Stimulated activated CD8-positive, alpha-beta memory T cell treated with anti-CD3 and anti-CD28 coated beads, Interleukin-7, amount 100 ng/mL, for 24 hours (primary cell): ENCODE measurements at places on chromosomes 4 and X.

DNA sequence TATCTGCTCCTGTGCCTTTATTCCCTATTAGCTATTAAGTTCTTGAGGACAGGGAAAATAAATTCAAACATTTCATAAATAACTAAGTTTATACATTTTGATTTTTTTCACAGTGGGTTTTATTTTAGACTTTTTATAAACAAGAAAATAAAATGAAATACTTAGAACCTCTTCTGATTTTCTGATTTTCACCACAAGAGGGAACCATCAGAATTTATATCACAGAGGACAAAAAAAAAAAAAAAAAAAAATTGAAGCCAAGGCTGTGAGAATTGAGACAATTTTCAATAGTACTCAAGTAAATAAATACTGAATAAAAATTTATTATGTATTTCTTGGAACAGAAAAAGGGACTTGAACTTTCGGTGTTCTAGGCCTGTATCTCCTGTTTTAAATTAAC lies 288.1 kb downstream of the SH3BGRL start:
- DNase-seq: no peak

DNA sequence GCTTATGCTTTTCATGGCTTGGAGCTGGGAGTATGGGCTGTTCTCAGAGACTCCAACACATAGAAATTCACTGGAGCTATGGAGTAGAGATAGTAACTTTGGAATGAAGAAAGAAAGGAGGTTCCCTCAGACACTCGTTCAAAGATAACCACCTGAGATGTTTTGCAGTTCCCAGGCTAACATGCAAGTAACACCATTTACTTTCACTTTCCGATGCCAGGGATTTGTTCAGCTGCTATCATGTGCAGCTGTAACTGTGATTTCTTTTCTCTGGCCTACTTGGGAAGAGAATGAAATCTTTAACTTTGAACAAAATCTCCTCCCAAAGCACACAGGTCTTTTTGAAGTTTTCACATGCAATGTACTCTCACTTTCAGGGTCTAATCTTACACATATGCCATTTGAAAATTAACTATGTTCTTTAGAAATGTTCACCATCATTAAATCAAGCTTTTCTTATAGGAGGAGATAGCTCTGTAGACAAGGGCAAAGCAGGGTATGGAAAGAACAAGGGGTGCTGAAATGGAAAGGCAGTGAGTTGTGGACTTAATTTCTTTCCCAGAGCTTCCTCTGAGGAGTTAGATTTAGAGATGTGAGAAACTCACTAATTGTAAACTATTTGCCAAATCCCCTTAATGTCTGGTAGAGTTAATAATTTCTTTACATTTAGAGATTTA lies 514.3 kb downstream of the PDHA2 start:
- no peak for DNase-seq

DNA sequence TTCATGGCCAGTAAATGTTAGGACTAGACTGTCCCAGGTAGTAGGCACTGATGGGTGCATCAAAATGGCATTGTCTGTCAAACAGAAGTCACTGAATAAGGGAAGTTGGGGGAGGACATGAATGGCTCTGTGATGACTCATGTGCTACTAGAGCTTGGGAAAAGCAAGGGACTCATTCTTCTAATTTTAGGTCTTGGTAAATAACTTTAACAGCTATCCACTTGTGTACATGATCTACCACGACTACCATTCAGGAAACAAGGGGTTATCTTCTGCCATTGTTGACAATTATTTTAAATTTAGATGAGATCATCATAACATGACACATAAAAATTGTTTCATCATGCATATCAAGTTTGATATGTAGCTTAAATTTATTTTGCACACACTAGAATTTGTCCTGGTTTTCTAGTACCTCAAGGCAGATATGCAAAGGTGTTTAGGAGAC lies 6.3 kb downstream of the AREG start:
- DNase-seq: no peak

GRCh38 chr4:74311696-74312313 lies 3.5 kb downstream of the EPGN start:
- DNase-seq: no peak

DNA sequence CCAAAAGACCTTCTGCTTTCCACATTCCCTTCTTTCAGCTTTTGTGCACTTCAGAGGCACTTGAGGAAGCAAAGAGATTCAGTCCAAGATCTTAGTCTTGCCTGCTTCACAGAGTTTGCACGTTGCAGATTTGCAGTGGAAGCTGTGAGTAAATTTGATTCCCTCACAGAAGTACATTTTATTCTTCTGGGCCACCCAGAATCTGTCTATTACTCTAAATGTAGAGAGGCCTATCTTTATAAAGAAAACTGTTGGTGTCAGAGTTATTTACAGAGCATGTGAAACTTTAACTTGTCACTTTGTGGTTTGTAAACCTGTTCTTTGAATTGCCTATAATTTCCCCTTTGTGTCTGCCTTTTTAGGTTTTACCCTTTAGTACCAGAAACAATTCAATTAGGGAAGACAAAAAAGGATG lies 15.5 kb downstream of the SPRY1 start:
- no peak for DNase-seq

- DNase-seq: no peak
Observed at GRCh38 chrX:134998246-134998645, 7.5 kb downstream of the SMIM10 start.

- DNase-seq: peak; percentile 43
Observed at GRCh38 chr4:3880615-3881120, 114.5 kb downstream of the ADRA2C start.

DNA sequence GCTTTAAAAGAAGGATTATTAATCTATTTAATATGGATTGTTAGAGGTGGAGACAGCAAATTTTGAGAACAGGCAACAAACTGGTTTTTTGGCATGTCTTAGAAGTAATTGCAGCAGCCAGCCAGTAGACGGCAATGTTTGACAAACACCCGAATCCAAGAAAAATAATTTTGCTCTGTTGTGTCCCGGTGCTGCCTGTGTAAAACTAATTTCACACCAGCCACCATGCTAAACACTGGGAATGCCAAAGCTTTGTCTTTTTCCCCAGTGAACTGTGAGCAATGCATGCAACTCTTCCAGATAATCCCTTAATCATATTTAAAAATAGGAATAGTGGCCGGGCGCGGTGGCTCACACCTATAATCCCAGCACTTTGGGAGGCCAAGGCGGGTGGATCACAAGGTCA lies 25.9 kb downstream of the SMIM31 start:
- no peak for DNase-seq

DNA sequence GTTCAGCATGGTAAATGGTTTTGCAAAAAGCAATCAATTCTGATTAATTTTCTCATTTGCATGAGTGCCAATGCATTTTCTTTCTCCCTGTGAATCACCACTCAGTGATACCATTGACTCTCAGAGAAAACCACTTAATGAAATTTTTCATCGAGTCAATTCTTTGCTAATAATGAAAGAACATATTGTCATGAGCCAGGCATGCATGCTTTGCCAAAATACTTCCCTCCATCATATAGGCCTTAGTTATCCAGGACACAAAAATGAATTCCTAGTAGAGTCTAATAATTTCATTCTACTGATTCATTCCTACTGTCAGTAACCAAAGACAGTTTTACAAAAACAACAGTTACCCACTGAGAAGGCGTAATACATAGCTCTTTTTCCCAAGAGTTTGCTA lies 680.0 kb downstream of the TRIML1 start:
- no peak for DNase-seq

DNA sequence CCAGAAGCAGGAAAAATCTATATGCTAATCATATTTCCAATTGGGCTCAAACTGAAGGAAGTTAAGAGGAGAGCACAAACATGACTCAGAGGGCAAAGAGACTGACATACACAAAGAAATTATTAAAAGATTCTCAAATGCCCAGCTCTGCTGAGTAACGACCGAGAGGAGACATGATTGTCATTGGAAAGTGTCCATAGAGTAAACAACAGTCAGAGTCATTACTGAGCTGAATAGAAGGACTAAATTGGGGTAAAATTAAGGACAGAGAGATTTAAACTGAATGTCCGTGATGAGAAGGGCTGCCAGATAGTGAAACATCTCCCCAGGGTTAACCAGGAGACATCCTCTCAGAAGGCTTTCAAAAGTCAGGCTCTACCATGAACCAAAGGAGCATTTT lies 111.2 kb upstream of the GALNT7 start:
- no peak for DNase-seq

DNA sequence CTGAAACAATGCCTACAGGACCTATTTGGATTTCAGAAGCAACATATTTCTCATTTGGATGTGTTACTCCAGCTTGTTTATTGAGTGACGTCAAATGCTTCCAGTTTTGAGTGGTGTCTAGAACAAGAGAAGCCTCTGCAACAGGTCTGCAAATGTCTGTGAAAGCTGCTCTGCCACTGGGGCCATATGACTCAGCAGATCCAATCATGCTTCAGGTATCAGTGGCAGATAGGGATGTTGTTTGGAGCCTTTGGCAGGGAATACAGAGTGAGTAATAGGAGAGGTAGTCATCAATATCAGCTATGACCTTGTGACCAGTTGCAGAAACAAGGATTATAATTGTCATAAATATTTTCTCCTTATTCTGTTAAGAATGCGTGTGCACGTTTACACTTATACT lies 141.1 kb upstream of the ZXDA start:
- DNase-seq: no peak

- DNase-seq: no peak
Observed at GRCh38 chrX:1380672-1381233, 11.2 kb downstream of the SLC25A6 start.

DNA sequence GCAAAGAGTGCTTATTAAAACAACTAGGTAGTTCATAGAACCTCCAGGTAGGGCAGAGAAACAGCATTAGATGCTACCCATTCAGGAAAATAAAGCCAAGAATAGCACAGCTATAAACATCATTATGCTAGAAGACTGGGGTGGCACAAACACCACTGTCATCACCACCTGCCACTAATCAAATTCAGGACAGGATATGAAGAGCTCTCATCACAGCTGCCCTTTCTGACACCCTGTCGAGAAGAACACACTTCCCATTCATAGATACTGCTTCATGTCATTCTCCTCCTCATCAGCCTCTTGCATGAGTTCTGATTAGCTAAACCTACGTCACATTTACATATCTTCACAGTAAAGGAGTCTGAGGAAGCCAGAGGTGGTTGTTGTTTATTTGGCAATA lies 692.3 kb upstream of the HS3ST1 start:
- DNase-seq: no peak

- no peak for DNase-seq
Observed at GRCh38 chr4:161393602-161394001, 770.2 kb downstream of the FSTL5 start.

DNA sequence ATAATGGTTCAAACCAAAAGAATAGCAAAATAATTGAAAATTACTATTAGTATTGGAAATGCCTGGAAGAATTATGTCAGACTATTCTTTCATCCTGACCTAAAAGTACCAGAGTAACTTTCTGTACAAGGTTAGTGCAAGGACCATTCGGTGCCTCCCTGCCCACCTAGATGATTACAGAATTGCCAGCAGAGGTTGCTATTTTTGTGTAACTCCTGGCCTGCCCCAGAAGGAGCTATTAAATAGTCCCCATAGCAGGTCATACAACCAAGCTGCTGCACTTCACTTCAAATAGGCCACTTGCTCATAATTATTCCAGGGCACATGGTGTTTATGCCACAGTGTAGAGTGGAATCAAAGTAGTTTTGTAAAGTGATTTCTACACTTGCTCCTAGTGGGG lies 831.1 kb upstream of the PABPC4L start:
- DNase-seq: no peak

DNA sequence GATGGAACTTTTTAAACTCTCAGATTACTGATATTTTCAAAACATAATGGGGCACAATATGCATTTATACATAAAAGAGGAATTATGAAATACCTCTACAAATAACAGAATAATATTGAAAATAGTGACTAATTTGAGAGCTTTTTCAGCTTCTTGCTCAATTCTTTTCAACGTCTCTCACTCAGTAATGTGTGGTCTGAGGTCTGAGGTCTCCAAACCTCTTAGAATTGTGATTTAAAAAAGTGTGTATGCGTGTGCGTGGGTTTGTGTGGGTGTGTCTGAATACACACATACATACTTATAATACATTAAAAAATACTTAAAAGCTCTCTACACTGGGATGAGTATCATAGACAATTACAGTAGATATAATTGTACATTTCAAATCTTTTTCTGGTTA lies 7.9 kb downstream of the NDNF start:
- no peak for DNase-seq

GRCh38 chr4:70948665-70949260 lies 44.7 kb upstream of the DCK start:
- no peak for DNase-seq

DNA sequence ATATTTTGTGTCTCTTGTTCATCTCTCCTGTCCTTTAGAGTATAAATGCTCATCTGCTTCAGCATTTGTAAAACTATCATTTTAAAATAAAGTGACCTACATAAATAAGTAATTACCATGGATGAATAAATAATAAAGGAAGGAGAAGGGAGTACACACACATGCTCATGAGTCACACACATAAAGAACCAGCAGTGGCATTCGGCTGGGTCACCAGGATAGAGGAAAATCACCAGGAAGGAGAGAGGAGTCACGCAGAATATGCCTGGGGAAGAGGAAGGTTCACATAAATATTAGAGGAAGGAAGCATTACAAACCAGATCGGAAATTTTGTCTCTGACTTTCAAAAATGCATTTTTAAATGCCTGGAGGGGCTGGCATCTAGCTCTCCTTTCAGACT lies 38.5 kb upstream of the MED14 start:
- DNase-seq: no peak

DNA sequence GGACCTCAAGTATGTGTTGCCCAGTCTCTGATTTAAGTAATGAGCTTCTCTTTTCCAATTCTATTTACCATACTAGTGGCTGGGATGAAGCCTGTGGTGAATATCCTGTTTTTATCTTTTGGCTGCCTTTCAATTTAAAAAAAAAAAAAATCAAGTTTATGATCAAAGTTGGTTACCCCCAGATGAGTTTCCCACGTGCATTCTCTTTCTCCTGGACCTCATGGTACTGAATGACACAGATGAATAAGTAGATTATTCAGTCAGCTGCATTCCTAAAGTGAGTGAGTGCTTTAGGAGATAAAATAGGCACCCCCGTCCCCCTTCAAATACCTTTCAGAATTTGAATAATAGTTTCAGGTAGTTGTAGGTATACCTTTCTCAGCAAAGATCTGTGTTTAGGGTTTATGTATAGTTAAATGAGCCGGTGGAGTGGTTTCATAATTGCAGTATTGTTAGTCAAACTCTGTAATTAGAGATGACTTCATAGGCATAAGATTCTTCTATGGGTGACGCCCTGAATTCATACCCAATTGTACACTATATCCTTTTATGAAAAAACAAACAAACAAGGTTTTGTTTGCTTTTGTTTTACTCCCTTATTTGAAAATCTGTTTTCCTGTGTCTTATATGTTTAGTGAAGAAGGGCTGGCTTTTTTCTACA lies 41.9 kb downstream of the PLS3 start:
- DNase-seq: no peak

GRCh38 chrX:64198036-64198435 lies 7.5 kb downstream of the AMER1 start:
- DNase-seq: no peak

DNA sequence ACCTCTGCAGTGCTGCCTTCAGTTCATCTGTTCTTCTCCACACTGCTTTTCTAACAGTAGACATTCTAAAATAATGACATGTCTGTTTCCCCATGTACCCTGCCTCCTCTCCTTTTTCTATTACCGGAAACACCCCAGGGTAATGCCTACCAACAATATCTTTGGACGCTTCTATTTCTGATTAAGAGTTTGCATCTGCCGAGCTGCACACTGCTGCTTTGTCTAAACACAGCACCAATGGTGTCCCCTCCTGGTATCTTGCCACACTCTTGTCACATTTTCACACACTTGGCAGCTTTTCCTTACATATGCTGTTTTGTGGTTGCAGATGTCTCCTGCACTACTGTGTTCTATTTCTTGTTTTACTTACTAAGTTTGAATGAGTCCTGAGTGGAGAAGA lies 288.8 kb downstream of the GRIA2 start:
- no peak for DNase-seq
